Foreskin fibroblast (primary cell): ENCODE measurements at places on chromosomes 6 and 20.

DNA sequence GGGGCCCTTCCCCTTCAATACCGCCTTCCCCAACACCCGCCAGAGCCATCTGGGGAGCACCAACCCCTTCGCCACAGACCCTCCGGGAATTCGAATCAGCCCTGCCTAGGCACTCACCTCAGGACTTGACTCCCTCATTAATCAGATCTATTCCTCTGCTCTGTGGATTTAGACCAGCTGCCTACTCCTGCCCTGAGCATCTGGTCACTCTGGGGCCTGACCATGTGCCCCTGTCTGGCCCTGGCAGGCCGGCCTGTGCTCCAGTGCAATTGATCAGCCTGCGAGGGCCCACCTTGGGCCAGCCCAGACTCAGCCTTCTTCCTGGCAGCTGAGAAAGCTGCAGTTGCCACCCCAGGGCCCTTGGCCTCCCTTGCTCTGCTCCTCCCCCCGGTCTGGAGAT is 46.0 kb downstream of the GRM4 start:
- no peak for DNase-seq

DNA sequence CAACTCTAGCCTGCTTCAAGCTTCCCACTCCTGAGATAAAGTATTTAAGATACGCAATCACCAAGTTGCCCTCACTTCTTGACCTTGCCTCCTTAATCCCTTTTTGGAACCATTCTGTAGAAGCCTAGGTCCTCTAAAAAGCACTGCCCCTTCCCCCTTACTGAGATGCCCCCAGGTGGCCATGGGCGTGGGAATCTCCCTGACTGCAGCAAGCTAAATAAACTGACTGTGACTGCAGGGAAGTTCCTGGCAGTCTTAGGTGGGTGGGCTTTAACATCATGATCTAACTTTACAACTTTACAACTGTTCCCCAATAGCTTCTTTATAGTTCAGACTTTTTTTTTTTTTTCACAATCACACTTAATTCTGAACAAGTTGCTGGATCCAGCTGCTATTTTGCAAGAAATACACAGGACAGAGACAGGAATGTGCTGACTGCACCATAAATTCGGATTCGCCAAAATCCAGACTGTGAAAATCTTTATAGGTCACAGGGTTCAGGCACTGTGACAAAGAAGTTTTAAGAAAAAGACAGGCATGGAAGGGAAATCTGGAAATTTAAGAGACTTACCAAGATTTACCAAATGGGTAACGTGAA is 344.2 kb upstream of the SULF2 start:
- DNase-seq: no peak

- DNase-seq: no peak
Observed at GRCh38 chr6:163808231-163808630, 393.7 kb downstream of the QKI start.

DNA sequence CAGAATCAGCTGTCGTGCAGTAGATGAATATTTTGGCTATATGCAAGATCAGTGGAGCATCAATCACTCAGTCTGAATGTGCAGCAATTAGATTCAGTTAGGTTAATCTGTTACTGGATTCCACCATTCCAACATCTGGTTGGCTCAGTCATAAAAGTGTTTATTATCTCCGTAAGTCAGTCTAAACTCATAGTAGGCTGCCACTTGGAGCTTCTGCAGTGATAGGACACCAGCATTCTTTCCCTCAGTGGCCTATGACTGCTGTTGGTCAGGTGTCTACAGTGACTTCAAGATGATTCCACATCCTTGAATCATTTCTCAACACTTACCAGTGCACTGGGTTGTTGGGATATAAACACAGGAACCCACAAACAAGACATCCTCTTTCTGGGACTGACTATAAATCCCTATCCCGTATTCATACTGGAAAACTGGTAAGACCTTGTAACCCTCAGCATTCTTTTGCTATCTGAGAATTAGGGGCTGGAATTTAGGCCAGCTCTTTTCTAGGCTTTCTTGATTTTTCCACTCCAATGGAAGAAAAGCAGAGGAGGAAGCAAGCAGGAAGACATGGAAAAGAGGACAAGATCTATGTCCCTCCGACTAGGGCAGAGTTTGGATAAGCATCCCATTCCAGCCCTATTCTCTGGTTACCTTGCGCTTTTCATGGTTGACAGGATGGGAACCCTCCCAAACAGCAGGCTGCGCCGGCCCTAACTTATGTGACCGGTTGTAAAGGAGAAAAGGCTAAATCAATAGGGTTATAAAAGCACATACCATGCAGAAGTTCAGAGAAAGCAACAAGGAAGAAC is 919.6 kb downstream of the KIF16B start:
- DNase-seq: no peak

DNA sequence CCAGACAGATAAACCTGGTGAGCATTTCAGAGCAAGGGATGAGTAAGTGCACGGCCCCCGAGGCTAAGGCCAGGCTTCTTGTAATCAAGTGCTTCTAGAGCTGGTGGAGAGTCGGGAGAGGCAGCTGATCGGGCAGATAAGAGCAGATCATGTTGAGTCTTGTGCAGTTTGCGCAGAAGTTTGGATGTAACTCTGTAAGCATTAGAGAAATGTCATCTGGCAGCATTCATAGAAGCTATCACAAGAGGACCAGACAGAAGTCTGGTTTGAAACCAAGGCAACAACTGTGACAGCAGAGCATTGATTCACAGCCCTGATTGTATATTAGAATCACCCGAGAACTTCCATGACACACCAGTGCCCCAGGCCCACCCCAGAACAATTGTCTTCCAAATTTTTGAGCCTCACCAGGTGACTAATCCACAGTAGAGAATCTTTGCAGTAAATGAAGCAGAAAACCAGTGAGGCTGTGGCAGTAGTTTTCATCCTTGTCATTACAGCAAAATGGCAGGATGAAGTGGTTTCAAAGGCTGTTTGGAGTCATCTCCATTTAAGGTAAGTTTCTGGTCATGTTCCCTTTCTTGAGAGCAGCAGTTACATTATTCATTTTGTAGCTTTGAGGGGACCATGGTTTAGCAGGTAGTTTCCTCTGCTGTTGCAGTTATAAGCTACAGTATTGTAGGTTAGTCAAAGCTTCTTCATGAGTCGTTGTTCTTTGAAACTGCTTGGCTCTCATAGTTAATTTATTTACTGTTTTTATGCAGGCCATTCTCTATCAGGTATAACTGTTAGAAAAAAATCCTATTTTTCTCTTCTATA is 84.1 kb downstream of the RNF217 start:
- DNase-seq: no peak

GRCh38 chr20:45925821-45926506 is 8.5 kb upstream of the PCIF1 start:
- DNase-seq: no peak

DNA sequence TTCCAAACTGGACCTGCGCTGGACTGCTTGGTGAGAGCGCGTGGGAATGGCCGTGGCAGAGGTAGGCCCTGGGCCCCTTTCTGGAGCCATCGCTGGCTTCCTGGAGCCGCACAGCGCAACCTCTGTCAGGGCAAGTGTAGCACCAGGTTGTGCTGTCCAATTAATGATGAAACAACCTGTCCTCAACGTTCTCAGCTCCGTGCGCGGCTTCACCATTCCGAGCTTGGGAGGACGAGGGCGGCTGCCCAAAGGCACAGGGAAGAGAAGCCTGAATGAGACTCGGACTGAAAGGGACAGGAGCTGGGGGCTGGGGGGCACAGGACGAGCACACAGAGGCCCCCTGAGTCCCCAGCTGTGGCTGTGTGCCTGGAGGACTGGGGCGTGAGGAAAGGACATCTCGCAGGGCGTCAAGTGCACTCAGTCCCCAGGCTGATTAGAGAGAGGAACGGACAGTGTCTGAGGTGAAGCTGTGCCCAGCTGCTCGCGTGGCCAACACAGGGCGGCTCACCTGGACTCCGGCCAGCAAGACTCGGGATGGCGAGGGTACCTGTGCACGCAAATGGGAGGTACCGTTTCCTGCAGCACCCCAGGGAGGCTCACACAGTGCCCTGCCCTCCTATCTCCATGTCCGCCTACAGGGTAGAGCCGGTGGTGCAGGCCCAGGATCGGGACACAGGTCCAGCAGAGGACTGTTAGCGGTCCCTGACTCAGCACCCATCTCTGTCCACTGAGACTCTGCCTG is 403.3 kb downstream of the TAF4 start:
- DNase-seq: no peak

- DNase-seq: no peak
Observed at GRCh38 chr20:60473211-60473610, 515.0 kb downstream of the CDH26 start.

GRCh38 chr20:63100174-63100925 is 93.6 kb upstream of the BHLHE23 start:
- no peak for DNase-seq

- DNase-seq: peak; percentile 18
Observed at GRCh38 chr6:35725081-35725708, 11.6 kb upstream of the ARMC12 start.

DNA sequence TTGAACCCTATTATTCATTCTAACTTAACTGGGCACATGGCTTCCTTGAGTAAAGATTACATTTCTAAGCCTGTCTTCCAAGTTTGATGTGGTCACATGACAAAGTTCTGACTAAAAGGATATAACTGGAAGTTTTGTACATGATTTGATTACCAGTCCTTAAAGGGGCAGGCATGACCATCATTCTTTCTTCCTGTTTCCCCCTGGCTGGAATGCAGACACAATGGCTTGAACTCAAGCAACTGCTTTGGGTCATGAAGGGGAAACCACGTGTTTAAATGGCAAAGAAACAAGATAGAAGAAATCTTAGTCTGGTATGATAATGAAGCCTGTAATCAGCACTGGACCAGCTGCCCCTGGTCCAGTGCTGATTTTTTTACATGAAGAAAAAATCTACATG is 15.6 kb upstream of the SHLD1 start:
- DNase-seq: no peak

- peak; percentile 94 for DNase-seq
Observed at GRCh38 chr6:84652356-84653026, 111.9 kb downstream of the TBX18 start.

GRCh38 chr6:142738731-142739130 is 206.2 kb downstream of the HIVEP2 start:
- DNase-seq: no peak

GRCh38 chr6:52227495-52227894 is 16.8 kb downstream of the IL17F start:
- no peak for DNase-seq

- DNase-seq: no peak
Observed at GRCh38 chr6:169864148-169865020, 113.0 kb downstream of the ERMARD start.

DNA sequence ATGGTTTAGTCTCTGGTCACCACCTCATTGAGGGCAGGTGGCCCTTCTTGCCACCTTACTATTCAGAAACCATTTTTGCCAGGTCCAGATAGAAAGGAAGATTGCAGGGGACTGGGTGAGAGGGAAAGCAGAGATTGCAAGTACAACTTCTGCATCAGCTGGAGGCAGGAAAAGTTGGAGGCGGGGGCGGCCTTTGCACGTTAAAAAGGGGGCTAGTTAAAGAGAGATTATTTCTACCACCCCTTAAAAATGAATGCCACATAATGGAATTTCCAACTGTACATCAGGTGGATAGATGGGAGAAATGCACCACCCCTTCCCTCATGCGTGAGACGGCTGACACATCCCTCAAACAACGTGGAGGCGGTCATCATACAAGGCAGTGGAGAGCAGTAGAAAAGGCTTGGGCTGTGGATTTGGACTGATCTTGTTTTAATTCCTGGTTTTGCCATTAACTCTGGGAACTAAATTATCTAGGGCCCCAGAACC is 95.4 kb upstream of the CNKSR3 start:
- no peak for DNase-seq

DNA sequence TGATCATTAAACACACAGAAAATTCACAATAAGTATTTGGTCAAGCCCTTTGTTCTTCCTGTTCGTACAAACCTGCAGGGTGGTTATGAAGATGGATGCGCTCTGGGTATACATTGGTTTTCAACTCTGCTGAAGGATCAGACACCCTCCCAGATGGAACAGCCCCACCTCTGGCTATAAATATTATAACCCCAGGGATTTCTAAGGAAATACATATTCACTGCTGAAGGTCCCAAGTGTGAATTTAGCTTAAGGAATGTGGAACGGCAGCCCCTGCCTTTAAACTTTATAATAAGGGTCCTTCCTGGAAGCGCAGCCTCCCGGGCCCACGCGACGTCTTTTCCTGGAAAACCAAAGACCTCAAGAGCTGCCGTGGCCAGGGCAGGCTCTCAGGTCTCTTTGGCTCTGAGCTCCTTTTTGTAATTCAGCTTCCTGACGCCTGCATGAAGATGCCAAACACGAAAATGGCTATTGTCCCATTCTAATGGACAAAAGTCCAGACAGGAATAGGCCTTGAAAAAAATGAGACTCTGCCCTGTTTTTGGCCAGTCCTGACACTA is 172.4 kb upstream of the SSTR4 start:
- DNase-seq: no peak

DNA sequence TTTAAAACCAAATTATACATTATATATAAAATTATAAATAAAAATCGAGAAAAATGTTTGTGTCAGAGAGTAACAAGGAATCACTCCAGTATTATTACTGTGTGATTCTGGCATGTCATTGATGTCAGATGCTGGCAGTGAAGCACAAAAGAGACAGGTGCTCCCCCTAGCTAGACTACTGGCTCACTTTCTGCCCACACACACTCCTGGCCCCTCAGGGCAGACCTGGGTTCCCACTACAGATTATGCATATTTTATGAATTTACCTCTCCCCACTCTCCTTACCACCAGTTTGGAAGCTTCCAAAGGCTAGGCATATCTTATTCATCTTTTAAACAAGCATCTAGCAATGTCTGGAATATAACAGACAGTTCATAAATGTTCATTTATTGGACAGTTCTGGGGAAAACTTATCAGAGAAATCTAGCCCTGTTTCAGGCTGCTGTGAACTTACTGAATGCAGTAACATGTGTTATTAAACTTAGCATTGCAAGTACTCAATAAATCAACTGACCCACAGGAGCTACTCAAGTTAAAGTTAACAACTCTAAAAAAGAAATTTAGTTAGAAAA is 12.8 kb downstream of the SNX3 start:
- DNase-seq: no peak

DNA sequence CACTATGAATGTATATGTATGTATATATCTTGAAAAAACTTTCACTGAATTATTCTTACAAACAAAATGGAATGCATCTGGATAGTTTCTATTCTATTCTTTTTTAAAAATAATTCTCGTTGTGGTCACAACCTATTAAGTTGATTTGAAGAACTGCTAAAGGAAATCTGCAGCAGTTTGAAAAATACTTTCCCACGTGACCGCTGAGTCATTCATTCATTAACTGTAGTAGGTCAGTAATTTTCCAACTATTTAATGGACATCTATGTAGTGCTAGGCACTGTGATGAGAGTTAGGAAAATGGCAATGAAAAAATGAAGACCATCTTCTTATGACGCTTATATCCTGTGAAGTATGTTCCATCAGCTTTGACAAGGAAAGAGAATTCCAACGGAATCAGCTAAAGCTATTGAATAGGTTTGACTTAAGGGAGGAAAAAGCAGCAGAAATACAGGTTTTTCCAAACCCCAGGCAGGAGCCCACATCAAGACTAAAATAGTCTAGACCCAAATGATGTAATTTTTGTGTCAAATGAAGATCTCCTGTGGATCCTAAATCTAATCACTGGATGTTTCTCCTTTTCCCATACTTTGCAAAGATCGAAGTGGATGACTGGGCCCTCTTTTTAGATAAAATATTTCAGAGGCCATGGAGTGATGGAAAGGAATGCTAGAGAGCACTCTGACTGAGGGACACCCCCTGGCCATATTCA is 4.1 kb upstream of the EFHC1 start:
- DNase-seq: peak; percentile 28

- no peak for DNase-seq
Observed at GRCh38 chr20:20448881-20449280, 81.0 kb downstream of the INSM1 start.
